ENCODE measurements at places on chromosomes 3 and 15.

- DNase-seq, result no peak
These were observed 879.9 kb downstream of the TUSC7 start for GRCh38 chr3:117589454-117589853.

DNA sequence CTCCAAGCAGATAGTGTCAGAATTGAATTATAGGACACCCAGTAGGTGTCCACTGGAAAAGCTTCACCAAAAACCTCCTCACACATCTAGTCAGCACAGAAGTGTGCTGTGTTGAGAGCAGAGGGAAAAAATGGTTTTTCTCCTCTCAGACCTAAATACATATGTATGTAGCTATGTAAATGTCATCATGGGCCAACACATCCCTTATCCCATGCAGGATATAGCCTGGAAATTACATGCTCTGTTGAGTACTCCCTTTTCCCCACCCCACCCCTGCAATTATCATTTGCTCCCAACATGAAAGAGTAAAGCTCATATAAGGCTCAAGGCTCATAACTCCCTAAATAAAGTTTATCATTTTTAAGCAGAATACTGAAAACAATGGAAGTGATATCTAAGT, 35.7 kb downstream of the DLG1 start:
- no peak for DNase-seq

GRCh38 chr3:151476344-151477018, 15.6 kb upstream of the IGSF10 start:
- no peak for DNase-seq

DNA sequence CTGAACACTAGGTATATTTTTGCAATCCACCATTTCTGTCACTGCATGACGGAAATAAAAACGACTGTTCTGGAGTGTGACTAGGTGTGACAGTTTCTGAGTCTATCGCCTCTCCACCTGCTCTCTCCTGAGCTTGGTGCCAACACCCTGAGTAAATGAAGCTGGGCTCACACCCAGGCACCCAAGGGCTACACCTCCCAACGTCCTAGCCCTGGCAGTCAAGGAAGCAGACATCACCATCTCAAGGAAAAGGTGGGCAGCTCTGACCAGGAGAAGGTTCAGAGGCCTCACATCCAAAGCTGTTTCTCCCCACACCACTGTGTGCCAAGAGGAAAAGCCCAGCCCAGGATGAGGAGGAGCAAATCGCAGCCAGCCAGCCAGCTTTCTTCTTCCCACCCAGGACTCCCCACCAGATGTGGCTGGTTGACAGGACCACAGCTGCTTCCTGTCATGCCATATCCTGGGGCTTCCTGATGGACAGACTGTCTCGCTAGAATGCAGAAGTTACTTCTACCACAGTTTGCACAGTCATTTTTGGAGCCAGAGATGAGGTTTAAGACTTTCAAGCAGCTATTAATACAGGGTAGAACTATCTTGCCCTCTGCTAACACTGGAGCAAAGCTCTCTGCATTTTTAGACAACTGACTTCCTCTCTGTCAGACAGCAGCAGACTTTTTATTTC, 3.3 kb downstream of the SCAMP2 start:
- DNase-seq, result no peak

DNA sequence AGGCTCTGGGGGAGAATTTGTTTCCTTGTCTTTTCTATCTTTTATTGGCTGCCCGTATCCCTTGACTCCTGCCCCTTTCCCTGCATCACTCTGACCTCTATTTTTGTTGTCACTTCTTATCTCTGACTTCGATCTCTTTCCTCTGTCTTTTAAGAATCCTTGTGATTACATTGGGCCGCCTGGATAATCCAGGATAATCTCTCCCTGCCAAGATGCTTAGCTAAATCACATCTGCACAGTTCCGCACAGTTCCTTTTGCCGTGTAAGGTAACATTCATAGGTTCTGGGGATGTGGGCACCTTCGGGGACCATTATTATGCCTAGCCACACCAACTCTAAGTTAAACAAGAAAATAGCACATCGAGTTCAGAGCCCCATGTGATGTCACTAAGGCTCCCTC, 103.0 kb upstream of the DPPA4 start:
- DNase-seq, result no peak

DNA sequence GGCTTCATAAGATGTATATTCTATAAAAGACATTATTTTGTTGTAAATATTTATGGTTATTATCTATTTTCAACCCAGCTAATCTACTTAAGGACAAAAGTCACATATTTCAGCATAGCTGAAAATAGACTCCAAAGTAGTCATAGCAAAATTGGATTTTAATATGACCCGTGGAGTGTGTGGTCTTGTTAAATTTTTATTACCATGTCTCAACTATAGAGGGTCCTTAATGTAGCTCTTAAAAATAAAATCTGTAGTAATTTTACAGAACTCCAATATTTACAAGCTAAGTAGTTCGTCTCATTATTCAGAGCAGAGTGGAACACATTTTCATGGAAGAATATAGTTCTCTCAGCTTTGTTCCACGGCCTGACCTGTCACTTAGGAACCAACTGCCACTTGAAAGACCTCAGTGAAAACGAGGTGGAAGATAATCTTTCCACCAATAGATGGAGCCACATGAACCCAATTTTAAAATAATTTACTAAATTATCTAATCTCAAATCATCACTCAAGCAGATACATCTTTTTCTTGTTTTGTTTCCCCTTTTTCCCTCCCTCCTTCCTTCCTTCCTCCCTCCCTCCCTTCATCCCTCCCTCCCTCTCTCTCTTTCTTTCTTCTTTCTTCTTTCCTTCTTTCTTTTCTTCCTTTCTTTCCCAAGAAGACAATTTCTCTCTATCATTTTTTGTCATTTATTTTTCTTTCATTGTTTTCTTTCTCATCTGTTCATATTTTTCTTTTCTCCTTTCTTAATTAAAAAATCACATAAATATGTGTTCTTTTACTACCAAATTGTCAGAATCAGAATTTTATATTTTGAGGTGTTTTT, 97.2 kb downstream of the CLDN1 start:
- DNase-seq, result no peak

DNA sequence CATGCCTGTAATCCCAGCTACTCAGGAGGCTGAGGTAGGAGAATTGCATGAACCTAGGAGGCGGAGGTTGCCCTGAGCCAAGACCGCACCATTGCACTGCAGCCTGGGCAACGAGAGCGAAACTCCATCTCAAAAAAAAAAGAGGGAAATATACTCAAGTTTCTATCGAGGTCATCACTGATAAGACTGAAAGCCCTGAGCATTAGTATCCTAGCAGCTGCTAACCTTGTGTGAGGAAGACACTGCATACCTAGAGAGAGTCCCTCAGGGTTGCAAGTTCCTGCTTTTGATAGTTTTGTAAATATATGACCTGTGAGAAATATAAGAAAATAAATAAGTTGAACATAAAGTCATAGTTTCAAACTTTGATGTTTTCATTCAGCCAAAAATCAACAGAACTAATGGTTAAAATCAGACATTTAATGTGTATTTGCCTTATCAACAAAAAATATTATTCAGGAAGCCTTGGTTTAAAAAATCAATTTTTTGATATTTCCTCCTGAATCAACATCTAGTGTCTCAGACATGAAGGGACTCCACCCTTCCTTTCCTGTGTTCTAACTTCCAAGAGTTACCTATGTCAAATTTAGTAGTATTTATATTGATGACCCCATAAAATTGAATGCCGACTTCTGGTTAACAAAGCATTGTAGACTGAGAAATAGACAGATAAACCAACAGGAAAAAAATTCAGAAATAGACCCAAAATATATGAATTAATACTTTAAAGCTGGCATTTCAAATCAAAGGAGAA, 19.8 kb upstream of the USP3 start:
- no peak for DNase-seq

DNA sequence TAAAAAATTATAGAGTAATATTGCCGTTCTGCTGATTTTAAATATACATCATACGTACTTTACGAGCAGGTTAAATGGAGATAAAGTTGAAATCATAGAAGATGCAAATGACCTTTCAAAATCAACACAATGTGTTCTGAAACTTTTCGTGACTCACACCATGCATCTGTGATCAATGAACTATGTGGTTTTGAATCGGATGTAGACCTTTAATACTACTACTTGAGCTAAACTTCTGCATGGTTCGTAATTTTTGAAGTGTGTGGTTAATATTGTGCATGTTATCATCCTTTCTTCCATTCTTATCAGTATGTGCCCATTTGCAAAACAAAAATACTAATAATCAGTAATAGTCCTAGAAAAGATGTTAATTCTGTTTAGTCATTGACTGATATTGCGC, 58.9 kb downstream of the GASK1A start:
- DNase-seq, result no peak

GRCh38 chr15:65189102-65189740, 4.1 kb upstream of the CLPX start:
- DNase-seq, result peak; percentile 41

DNA sequence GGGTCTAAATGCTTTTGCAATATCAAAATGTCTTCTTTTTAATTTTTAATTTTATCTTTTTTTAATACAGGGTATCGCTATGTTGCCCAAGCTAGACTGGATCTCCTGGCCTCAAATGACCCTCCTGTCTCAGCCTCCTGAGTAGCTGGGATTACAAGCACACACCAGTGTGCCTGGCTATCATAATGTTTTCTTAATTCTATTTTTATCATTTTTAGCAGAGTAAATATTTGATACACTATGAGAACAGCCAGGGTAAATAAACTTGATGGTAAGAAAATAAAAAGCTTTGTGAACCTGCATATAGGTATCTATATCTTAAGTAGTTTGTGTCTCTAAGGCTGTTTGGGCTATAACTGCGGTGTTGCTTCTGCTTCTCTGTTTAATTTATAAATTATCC, 60.4 kb downstream of the IL12A start:
- DNase-seq, result no peak

DNA sequence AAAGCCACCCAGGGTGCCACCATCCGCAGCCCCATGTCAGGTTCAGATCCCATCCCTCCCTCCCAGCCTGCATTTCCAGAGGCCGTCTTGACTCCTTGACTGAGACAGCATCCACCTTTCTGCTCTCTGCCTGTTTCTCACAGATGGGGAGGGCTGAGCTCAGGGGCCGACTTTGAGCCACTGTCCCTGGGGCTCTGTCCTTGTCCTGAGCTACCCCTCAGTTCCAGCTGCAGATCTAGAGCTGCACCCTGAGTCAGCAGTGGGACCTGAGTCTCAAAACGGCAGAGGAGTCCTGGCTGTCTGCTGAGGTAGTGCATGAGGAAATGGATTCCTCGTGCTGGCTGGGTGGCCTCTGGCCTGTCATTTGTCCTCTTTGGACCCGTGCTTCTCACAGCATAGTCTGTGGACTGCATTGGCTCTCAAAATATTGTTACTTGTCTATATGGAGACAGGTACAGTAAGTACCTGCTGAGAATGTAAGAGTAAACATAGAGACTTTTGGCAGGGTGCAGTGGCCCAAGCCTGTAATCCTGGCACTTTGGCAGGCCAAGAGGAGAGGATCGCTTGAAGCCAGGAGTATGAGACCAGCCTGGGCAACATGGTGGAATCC, 22.3 kb downstream of the RPLP1 start:
- DNase-seq, result no peak

DNA sequence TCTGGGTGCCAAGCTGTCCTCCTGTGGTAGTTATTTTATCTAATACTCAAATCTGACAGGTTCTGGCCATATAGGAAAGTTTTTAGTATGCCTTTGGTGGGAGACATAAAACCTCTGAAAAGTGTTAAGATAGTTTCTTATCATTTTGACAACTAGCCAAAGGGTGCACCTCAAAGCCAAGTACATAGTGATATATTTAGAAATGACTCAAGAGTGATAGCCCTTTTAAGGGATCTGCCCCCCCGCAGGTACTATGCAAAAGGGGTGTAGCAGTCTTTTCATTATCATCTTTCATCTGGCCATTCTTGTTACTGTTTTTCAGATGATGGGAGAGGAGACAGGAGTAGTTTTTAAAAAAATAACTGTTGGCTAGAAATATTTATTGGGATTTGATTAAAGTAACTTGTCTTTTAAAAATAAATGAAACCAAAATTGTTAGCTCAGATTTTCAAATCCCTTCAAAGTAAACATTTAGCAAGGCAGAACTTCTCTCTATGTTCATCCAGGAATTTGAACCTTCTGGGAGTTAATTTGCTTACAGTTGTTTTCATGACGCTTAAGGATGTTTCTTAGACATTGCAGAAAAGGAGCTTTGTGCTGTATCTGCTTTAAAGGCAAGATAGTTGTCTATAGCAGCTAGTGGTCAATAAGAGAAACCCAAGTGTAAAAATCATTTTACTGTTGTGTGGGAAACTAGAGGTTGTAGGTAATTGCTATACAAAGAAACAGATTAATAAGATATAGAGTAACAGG, 5.1 kb downstream of the PHLDB2 start:
- no peak for DNase-seq

- no peak for DNase-seq
These were observed 130.7 kb downstream of the EBLN2 start for GRCh38 chr3:73192036-73192738.

DNA sequence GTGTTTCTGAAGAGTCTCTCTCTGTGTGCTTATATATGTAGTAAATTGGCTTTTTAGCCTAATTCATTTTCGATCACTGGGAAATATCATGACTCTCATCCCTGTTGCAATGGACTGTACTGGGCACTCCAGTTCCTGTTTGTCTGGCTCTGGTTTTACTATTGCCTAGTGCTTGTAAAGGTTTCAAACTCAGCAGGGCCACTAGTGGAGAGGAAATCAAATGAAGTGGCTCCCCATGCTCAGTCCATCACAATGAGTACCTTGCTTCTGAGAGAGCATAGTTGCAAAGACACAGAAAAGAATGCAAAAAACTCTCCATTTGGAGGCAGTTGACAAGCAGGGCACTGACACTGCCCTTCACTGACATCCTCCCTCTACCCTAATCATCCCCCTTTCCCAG, 167.8 kb downstream of the TAFA4 start:
- no peak for DNase-seq

DNA sequence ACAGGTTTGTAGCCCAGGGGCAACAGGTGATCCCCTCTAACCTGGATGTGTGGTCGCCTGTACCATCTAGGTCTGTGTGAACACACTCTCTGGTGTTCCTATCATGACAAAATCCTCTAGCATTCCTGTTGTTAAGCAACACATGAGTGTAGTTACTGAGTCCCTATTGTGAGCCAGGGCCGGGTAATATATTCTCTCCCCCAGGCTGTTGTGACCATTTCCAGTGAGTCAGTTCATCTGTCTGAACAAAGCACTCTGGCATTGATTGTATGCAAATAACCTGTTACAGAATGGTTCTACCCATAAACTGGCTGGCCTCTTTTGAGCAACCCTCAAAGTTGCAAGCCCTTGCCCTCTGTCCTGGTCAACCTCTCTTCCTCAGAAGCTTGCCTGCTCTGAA, 2.6 kb upstream of the FLNB start:
- no peak for DNase-seq

- no peak for DNase-seq
These were observed 666.0 kb upstream of the NR2F2 start for GRCh38 chr15:95664450-95664849.

GRCh38 chr15:53658255-53658654, 101.2 kb downstream of the WDR72 start:
- DNase-seq, result no peak
